ENCODE measurements at places on chromosomes 16 and 17.

GRCh38 chr17:22409160-22409751 lies 716.9 kb downstream of the KCNJ18 start:
- no peak for DNase-seq

DNA sequence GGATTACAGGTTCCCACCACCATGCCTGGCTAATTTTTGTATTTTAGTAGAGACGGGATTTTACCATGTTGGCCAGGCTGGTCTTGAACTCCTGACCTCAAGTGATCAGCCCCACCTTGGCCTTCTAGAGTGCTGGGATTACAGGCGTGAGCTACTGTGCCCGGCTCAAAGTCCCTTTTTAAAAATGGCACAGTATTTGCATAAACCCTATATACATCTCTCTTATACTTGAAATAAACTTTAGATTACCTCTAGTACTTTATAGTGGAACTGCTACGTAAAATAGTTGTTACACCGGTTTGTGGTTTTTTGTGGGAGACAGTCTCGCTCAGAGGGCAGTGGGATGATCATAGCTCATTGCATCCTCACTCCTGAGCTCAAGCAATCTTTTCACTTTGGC lies 36.3 kb downstream of the IST1 start:
- DNase-seq: no peak

GRCh38 chr17:78324391-78325075 lies 35.3 kb downstream of the SOCS3 start:
- DNase-seq: no peak

GRCh38 chr16:48011878-48012658 lies 143.7 kb downstream of the ABCC12 start:
- DNase-seq: no peak

DNA sequence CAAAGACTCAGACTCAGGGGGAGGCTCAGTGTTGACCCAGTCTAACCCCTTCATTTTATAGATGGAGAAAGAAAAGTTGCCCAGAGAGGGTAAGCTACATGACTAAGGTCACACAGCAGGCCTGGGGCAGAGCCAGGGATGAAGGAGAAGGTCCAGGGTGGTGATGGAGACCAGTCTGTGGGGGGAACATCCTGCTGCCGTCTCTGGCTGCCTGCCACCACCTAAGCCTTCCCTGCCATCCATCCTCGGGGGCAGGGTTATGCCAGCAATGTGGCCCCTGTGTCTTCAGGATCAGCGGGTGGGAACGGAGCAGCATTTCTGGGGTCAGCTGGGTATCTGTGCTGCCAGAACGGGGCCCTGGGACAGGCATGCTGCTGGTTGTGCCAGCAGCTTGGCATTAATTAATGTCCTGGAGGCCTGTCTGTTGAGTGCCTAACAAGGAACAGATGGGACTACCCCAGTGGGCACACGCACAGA lies 5.5 kb downstream of the DOK4 start:
- DNase-seq: no peak

GRCh38 chr17:40564883-40565768 lies at the start of gene CCR7:
TSS of gene CCR7 (minus strand) at chr17:40565472. CDS start at chr17:40565409, 63 bp downstream.
- peak; percentile 79 for DNase-seq

- DNase-seq: no peak
Measured at GRCh38 chr17:8046306-8046928, 7.6 kb downstream of the ALOX15B start.

DNA sequence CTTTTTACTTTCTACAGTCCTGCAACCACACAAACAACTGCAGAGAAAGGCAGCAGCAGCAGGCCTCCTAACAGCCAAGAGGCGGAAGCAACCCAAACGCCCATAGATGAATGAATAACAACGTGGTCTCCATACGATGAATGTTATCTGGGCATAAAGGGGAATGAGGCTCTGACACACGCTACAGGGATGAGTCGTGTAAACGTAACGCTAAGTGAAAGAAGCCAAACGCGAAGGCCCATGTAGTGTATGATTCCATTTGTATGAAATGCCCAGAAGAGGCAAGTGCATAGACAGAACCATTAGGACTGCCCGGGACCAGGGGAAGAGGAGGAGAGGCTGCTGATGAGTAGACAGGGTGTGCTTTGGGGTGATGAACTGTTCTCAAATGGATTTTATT lies 94.8 kb upstream of the DNAH17 start:
- DNase-seq: no peak
